Activated CD8-positive, alpha-beta T cell treated with anti-CD3 and anti-CD28 coated beads for 36 hours (primary cell): ENCODE measurements at places on chromosomes 11 and 22.

GRCh38 chr11:19595840-19596751, 116.5 kb upstream of the NAV2 start:
- DNase-seq: no peak

DNA sequence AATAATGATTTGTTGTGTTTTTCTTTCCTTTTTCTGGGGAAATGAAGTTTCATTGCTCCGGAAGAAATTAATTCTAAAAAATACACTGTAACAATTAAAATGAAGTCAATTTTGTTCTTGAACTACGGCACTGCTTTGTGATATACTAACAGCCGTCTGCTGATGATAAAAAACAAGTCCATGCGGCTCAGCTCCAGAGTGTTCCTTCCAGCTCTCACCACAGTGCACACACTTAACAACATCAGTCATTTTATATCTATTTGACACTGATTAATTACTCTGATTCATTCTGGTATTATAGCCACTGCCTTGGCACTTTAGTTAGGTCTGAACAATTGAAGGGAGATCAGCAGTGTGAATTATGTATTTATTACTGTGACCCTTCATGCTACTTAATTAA, 97.4 kb upstream of the SLC6A5 start:
- no peak for DNase-seq

GRCh38 chr11:114564831-114565230, 5.2 kb upstream of the NXPE1 start:
- DNase-seq: no peak

- no peak for DNase-seq
Measured at GRCh38 chr11:2136209-2136951, 2.8 kb downstream of the IGF2 start.

GRCh38 chr11:6285019-6285418, 25.4 kb downstream of the CCKBR start:
- DNase-seq: no peak

DNA sequence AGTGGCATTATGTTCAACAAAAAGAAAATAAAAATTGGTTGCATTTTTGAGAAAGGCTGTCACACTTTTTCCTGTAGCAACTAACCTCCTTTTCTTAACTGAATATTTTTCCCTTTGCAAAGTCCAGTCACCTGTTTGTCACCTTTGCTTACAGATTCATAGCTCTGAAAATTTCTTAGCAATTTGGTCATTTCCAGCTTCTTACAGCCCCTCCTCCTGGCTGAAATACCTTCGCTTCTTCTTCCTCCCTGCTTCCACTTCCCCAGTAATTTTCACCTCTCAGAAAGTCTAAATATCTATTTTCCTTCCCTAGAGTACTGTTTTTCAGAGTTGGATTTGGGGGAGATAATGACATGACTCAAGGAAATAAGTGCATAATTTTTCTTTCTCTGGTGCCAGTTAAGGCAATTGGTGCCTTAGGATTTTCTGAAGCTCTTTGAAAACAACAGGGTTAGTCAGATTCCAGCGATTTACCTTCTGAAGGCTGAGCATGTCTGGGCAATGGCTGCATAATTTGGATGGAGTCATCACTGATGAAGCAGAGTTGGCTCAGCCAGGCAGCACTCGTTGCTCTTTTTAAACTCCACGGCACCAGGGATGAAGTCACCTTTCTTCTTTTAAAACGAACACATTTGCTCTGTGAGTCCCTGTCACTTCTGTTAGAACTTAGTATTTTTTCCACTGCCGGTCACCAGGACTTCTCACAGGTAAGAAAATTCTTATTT, 62.1 kb upstream of the AMOTL1 start:
- no peak for DNase-seq

GRCh38 chr11:74204701-74205100, 33.6 kb downstream of the PPME1 start:
- DNase-seq: no peak

DNA sequence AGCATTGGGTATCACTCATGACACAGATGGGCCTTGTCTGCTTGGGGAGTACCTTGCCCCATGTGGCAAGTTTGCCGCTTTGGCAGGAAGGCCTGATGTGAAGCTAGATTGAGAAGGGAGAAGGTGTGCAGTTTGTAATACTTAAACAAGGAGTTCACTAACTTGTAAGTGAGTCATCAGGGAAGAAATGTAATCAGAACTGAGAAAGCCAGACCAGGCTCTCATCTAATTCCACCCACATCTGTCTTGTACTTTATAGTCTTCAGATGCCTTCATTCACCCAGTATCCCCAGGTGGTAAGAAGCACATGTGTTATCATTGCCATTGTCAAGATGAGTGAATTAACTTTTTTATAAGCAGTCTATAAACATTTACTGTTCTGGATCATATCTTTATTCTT, 116.0 kb upstream of the DDI1 start:
- DNase-seq: no peak

DNA sequence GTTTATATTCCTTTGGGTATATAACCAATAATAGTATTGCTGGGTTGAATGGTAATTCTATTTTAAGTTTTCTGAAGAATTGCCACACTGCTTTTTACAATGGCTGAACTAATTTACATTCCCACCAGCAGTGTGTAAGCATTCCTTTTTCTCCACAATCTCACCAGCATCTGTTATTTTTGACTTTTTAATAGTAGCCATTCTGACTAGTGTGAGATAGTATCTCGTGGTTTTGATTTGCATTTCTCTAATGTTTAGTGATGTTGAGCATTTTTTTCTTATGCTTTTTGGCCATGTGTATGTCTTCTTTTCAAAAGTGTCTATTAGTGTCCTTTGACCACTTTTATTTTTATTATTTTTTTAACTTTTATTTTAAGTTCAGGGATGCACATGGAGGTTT, 275.3 kb downstream of the METTL15 start:
- no peak for DNase-seq

- no peak for DNase-seq
Measured at GRCh38 chr11:1522081-1522424, 35.5 kb upstream of the MOB2 start.

DNA sequence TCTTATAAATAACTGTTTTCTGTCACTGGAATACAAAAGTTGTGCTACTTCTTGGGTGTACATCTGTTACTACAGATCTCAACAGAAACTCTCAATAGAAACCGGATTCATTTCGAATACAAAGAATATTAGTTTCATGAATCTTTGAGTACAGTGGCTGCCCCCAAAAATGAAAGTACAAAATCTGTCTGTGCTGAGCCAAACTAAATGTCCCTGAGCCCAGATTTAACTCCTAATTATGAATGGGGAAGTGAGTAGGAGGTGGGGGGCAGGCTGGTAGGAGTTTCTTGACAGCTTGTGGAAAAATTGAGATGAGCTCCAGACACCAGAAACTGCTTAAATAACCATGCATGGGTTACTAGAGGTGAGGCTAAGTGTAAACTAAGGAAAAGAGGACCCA, 41.6 kb downstream of the PITPNB start:
- DNase-seq: no peak

DNA sequence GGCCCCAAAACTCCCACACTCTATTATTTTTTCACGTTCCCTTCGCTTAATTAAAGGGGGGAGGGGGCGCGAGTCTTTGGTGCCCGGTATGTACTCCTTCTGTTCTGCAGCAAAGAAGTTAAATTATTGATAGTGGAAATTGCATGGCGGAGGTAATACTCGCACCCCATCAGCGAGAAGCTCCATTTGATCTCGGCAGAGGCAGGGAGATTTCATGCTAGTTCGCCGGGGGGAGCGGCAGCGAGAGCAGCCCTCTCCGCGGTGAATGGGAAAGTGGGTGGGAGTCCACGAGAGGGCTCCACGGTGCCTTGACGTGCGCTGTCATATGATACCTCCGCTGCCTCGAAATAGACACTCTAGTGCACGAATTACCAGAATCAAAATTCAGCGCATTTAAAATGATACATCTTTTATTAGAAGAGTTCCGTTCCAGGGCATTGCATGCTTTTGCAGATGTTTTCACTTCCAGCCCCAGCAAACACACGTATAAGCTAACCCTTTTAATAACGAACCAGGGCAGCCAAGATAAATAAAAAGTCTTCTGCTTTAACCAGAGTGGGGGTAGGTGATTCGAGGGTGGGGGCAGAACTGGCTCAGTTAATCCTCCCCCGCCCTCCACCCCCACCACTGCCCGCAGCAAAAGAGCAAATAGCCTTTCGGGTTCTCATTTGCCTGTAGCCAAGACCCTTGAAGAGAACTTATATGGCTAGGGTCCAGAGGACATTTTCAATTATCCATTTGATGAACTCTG, 1.3 kb upstream of the BDNF start:
- no peak for DNase-seq

GRCh38 chr11:70331901-70332300, 61.4 kb downstream of the PPFIA1 start:
- no peak for DNase-seq

GRCh38 chr11:64026575-64027205, 9.0 kb upstream of the FLRT1 start:
- DNase-seq: no peak

- DNase-seq: no peak
Measured at GRCh38 chr11:128184981-128185380, 402.4 kb downstream of the ETS1 start.

DNA sequence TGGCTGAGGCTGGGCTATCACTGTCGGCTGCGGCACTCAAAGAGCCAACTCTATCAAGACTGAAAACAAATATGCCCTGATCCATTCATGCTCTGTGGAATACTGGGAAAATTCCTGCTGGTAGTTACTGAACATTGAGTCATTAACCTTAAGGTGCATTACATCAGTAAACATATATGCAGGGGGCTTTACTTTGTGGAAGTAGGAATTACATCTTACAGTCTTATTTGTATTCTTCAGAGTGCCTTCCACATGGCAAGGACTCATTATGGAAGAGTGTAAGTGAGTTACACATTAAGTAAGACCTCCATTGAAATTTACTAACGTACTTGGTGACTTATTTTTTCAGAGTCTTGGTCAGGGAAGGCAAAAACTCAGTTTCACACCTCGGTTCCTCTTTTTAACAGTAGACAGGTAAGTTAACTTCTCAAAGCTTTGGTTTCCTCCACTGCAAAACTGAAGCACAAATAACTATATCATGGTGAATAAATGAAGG, 4.5 kb downstream of the OR5B21 start:
- no peak for DNase-seq
